ENCODE measurements at places on chromosomes 7 and 10.

GRCh38 chr10:118543714-118544400 lies 51.6 kb downstream of the PRLHR start:
- DNase-seq, result no peak

DNA sequence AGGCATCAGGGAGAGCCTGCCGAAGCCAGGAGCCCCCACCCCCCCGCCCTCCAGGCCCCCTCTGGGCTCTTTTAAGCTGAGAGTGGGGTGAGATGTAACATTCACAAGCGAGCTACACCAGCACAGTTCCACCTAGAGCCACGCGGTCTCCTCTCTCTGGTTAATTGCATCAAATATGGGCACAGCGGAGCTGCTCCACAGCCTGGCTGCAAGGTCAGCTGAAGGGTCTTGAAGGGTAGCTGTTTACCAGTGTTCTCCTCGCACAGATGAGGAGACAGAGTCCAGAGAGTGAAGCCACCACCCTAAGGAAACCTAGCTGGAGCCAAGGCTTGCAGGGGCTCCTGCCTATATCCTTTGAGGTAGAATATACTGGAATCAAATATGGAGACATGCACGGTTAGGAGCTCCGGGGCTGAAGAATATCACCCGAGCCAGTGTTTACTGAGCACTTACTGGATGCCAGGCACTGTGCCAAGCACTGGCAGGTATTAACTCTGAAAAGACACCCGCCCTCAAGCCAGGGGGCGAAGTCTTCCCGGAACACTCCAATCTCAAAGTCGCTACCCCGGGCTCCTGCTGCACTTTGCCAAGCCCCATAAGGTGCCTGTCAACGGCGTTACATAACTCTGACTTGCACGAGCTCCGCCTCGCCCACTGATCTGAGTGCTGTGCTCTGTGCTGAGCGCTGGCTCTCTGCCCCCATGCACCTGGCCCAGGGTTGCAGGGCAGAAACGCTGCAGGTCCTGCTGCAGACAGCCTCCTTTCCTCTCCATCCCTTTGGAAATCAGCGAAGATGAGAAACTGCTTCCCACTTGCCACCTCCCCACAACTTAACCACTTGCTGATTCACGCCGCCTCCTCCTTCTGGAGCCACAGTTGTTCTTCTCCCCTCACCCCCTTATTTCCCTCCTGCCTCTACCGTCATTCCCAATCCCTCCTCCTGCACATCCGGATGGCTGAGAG lies 5.4 kb downstream of the CHST15 start:
- no peak for DNase-seq

- no peak for DNase-seq
Observed at GRCh38 chr7:44275957-44276570, 49.3 kb downstream of the CAMK2B start.

- no peak for DNase-seq
Observed at GRCh38 chr7:39664057-39664456, 40.7 kb downstream of the RALA start.

- no peak for DNase-seq
Observed at GRCh38 chr7:72405418-72405817, 6.7 kb downstream of the CALN1 start.

- no peak for DNase-seq
Observed at GRCh38 chr10:50316695-50317648, 65.7 kb upstream of the ASAH2 start.

- DNase-seq, result no peak
Observed at GRCh38 chr7:30688718-30689221, 6.5 kb upstream of the CRHR2 start.

DNA sequence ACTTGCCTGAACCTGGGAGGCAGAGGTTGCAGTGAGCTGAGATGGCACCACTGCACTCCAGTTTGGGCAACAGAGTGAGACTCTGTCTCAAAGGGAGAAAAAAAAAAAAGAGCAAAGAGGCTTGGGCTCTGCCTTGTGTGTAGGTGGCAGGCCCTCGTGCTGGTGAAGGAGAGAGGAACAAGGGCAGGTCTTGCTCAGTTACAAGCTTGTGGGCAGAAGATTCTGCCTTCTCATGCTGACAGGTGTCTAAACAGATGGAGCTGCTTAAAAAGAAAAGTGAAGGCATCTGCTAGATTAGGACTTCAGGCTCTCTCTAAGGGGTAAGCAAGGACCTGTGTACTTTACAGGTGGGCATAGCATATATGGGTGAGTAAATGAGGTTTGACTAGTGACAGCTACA lies 65.5 kb upstream of the TRIM8 start:
- DNase-seq, result no peak

DNA sequence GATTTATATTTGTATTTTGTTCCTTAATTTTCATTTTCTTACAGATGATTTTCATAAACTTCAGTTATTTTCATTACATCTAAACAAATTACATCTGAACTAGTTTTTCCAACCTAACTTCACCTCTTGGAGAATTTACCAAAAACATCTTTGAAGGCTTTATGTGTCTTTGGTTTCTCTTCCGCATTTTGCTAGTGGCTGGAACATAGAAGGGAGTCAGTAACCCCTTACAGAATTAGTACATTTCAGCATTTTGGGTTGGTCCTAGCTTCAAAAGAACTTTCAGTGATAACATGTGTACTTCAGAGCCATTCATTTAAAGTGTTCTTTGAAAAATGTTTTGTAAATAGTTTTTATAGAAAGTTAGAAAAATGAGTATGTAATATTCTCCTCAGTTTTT lies 169.8 kb upstream of the MTPN start:
- DNase-seq, result no peak

GRCh38 chr7:17126413-17127268 lies 171.8 kb upstream of the AHR start:
- no peak for DNase-seq

- DNase-seq, result no peak
Observed at GRCh38 chr7:32518534-32519140, 23.3 kb downstream of the AVL9 start.

DNA sequence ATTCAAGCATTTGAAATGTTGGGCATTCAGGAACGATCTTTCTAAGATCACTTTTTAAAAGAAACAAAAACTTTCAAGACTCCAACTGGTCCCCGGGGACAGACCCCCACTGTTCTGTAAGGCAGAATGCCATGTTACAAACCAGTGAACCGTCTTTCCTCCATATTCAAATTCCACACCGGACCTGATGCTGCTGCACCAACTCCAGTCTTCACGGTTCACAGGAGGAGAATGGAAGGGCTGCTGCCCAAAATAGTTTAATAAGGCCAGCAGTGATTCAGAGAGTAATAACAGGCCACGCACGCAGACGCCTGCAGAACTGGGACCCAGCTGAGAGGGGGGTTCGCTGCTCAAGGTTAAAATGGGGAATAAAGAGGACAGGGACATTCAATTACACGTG lies 47.2 kb downstream of the OSBPL3 start:
- DNase-seq, result no peak

- DNase-seq, result no peak
Observed at GRCh38 chr10:105259201-105259600, 618.1 kb downstream of the SORCS3 start.
